ENCODE measurements at places on chromosomes 13 and 19.

GRCh38 chr13:24006520-24007248 is 109.4 kb upstream of the C1QTNF9B start:
- no peak for DNase-seq

GRCh38 chr13:87907202-87907601 is 236.0 kb downstream of the SLITRK5 start:
- DNase-seq: no peak

- DNase-seq: no peak
Observed at GRCh38 chr19:10118960-10119359, 739 bp downstream of the EIF3G start.

- DNase-seq: no peak
Observed at GRCh38 chr13:21347753-21348318, 111.3 kb downstream of the ZDHHC20 start.

GRCh38 chr13:47408546-47409319 is 511.9 kb upstream of the HTR2A start:
- DNase-seq: no peak

- no peak for DNase-seq
Observed at GRCh38 chr19:40365010-40365409, 16.5 kb downstream of the PLD3 start.

- DNase-seq: no peak
Observed at GRCh38 chr13:41533266-41534052, 76.1 kb downstream of the RGCC start.

GRCh38 chr19:38949580-38950367 is 19.0 kb downstream of the MRPS12 start:
- peak; percentile 75 for DNase-seq

DNA sequence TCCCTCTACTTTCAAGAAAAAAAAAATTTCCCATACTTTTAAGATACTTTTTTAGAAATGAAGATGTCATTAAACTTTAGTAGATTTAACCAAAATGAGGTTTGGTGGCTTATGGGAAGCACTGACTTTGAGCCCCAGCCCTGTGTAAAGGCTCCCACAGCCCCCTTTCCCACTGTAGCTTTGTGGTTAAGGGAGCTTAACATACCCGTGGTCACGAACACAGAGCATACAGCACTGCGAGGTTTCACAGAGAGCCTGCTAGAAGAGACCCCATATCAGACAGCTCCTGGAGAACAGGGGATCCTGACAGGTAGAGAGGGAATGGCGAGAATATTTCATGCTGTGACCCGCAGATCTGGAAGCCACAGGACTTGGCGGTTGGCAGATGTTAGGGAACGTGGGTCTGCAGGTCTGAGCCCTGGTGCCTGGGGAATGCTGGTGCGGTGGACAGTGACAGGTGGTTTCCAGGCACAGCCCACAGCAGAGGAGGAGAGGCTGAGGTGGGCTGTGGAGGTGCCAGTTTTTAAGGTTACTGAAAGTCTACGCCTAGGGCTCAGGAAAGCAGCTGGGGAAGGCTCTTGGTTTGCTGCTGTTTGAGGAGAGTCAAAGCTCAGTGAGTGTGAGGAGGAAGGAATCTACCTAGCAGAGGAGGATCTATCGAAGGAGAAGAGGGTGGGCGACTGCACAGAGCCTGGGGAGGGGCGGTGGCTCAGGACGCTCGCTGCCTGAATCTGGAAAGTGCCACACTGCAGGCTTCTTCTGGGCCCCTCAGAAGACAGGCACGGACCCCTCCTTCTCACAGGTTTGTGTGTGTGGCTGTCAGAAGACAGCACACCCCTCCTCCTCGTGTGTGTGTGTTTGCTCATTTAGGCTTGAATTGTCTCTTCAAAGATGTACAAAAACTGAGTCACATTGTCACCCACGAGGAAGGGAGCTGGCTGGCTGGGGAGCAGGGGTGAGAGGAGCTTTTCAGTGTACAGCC is 49.9 kb downstream of the SLC7A9 start:
- no peak for DNase-seq

DNA sequence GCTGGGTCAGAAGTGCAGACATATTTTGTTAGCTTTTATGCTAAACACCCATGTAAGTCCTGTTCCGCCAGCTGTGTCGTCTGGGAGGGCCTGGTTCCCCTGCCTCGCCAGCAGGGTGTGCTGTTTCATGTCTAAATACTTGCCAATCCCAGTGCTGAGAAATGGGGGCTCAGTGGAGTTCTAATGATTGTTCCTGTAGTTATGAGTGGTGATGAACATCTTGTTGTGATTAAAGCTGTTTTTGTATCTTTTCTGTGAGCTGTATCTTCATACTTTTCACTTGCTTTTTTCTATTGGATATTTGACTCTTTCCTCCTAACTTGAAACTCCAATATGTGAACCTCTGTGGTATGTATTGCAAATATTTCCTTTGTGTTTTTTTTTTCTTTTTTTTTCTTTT is 32.7 kb downstream of the KDM4B start:
- peak; percentile 16 for DNase-seq

GRCh38 chr19:38666663-38667511 is 19.4 kb downstream of the ACTN4 start:
- peak; percentile 72 for DNase-seq

DNA sequence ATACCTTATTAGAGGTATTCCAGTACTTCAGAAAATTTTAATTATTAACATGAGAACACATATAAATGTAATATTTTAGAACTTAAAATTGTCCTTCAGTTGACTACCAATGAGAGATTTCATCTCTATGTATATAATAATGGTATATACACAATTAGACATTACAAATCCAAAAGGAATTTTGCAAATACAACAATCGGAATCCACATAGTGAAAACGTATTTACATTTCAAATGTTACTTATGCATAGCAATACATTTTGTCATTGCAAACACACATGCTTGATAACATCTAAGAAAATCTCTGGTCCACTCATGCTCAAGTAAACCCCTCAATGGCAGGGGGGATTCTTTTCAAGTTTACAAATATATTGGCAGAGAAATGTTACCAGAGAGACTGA is 2345.2 kb downstream of the PCDH9 start:
- DNase-seq: no peak

- DNase-seq: no peak
Observed at GRCh38 chr19:33462112-33462791, 59.3 kb downstream of the PEPD start.

DNA sequence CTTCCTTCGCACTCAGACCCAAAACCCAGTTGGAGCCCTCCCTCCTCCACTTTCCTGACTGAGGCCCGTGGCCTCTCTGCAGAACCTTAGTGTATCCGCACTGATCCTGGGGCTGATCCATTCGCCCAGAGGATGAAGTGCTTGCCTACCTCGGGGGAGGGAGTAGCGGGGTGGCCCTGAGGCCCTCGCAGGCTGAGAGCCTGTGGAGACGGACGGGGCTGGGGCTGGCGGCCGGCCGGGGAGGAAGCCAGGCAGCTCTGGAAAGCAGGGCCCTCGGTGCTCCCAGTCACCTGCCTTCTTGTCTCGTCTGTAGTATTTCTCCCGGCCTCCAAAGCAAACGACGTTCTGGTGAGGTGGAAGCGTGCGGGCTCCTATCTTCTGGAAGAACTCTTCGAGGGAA is 1.3 kb downstream of the PROZ start:
- no peak for DNase-seq

DNA sequence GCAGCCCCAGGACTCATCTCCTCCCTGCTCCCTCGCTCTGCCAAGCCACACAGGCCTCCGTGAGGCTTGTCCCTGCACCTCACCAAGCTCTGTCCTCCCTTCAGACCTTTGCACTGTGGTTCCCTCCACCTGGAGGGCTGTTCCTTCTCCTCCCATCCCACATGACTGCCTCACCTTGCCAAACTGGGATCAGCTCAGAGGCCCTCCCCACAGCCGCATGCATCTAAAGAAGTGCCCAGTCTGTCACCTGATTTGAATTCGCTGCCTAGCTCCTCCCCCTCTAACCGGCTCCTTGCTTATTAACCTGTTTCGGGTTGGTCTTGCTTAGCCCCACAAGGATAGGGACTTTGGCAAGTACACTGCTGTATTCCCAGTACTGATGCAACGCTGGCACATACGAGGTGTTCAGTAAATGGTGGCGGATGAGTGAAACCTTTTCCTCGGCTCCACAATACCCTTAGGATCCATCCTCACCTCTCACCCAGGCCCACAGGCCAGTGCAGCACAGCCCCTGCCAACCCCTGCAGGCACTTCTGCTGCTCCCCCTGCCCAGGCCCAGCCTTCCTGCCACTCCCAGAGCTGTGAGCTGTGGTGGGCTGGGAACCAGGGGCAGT is 4.4 kb downstream of the AKT2 start:
- no peak for DNase-seq

DNA sequence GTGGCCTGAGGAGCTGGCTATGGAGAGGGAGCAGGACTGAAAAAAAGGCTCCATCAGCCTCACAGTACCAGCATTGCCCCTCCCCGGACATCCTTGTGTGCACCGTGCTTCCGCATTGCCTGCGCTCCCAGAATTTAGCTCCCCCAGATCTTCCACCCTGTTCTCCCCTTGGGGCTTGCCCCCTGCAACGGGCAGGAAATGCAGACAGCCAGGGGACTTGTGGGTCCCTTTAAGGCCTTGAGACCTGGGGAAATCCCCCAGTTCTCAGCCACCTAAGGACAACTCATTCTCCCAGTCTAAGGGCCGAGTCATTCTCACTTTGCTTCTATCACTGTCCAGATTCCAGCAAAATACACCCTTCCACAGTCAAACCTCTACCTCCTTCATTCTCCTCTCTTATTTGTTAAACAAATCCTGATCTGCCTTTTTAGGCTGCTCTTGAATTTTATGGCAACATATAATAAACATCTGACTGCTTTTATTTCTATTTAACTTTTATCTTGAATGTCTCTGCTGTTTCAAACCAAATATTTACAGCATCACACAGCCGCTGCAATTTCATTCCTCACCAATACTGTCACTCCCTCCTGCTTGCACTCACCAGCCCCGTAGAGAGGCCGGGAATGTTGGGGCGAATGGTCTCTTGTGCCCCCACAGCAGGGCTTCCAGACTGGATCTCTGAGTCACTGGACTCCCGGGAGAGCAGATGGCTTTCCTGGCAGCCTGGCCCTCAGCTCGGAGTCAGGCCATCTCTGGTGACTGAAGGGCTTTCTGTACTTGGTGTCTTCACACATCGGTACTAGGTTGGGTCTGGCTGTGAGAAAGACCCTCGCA is 221.9 kb downstream of the TSHZ3 start:
- no peak for DNase-seq

DNA sequence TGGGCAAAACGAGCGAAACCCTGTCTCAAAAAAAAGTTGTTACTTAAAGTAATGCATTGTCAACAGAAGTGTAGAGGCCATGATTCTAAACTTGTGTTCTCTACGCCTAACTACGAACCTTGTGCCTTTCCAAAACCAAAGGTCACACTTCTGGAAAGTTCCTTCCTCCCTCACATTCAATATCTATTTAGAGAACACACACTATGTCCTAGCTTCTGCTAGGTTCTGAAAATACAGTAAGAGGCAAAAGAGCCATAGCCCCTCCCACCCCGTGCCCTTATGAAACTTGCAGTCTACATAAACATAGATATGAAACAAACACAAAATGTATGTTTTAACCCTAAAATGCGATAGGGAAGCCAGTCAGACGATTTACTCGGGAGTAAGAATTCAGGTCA is 36.4 kb downstream of the RNF6 start:
- peak; percentile 60 for DNase-seq

GRCh38 chr13:97974773-97975172 is 21.3 kb downstream of the IPO5 start:
- no peak for DNase-seq

GRCh38 chr13:112826565-112826964 is 136.7 kb downstream of the ATP11A start:
- DNase-seq: no peak

GRCh38 chr19:14559916-14560775 is 11.7 kb downstream of the NDUFB7 start:
- DNase-seq: peak; percentile 0

DNA sequence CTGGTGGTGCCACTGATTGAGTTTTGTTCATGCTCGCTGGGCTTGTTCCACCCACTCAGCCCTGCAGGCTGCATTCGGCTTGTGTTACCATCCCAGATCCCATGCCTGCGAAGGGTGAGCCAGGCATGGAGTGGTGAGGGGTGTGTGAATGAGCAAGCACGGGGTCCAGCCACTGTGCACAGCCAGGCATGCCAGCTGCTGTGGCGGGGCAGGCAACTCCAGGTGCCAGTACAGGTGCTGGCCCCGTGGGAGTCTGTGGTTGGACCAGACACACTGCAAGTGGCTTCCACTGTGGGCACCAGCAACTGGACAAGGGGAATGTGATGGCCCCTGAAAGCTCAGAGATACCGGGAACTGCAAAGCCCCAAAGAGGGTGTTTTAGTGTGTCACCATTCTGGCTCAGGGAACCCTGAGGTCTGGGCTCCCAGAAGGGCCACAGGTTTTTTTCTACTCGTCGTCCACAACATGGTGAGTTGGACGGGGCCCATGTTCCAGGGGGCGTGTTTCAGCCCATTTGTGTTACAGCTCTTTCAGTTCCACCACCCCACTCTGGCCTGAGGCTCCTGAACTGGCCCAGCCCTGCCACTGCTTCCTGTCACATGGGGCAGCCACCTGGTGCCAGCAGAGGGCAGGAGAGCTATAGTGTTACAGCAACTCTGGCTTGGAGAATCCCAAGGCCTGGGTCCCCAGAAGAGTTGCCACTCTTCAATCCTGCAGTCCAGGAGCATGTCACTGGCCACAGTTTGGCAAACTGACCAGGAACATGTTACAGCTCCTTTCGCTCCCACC is 217.0 kb upstream of the OBI1 start:
- DNase-seq: no peak

- peak; percentile 80 for DNase-seq
Observed at GRCh38 chr13:94362411-94362909, 117.0 kb downstream of the DCT start.

GRCh38 chr13:32150239-32150638 is 118.7 kb downstream of the FRY start:
- DNase-seq: no peak

DNA sequence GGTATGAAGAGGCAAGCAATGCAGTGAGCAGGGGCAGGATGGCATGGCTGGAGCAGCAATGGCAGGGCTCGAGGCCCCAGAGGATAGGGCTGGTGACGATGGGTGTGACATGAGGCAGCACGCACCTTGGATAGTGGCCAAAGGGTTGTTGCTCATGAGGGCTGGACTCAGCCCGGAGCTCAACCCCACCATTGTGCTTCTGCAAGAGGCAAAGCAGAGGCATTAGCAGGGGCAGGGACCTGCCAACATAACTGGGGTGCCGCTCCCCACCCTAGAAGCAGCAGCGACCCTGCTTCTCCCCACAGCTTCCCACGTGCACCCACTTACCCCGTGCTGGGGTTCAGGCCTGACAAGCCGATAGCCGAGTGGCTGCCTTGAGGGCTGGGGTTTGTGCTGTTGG is 15.8 kb downstream of the ZNF574 start:
- DNase-seq: no peak

GRCh38 chr13:109862627-109863026 is 76.2 kb upstream of the IRS2 start:
- DNase-seq: no peak

- peak; percentile 93 for DNase-seq
Observed at GRCh38 chr13:67155898-67156722, 74.0 kb downstream of the PCDH9 start.

- DNase-seq: no peak
Observed at GRCh38 chr13:98761126-98761985, 8.9 kb upstream of the SLC15A1 start.

- DNase-seq: no peak
Observed at GRCh38 chr13:103157016-103157415, 90.8 kb upstream of the SLC10A2 start.

Data from pons (tissue), 1 donor.